ENCODE measurements at places on chromosomes 16 and 17.

GRCh38 chr17:39195568-39196160 is 1.8 kb downstream of the CACNB1 start:
- no peak for DNase-seq

DNA sequence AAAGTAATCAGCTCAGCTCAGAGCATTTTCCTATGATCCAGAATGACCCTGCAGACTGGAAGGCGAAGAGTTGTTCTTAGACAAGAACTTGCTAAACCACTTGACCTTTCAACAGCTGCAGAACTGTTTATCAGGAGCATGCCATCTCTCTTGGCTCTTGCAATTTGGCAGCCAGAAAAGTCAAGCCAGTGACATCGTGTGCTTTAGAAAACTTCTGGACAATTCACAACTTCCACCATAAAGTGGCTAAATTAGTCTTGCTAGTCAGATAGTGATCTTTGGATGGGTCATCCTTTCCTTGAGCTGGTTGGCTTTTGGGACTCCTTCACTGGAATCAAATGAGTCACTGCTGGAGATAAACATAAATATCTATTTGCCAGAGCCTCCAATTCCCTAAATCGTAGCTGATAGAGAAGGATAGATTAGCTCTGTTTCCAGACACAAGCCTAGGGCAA is 146.5 kb downstream of the MAP2K6 start:
- DNase-seq = no peak

- DNase-seq = no peak
Observed at GRCh38 chr17:57215317-57215716, 41.0 kb upstream of the MSI2 start.

- peak; percentile 26 for DNase-seq
Observed at GRCh38 chr17:68310152-68310551, 18.9 kb downstream of the ARSG start.

- DNase-seq = peak; percentile 72
Observed at GRCh38 chr17:80892019-80892855, 99.4 kb upstream of the CHMP6 start.

DNA sequence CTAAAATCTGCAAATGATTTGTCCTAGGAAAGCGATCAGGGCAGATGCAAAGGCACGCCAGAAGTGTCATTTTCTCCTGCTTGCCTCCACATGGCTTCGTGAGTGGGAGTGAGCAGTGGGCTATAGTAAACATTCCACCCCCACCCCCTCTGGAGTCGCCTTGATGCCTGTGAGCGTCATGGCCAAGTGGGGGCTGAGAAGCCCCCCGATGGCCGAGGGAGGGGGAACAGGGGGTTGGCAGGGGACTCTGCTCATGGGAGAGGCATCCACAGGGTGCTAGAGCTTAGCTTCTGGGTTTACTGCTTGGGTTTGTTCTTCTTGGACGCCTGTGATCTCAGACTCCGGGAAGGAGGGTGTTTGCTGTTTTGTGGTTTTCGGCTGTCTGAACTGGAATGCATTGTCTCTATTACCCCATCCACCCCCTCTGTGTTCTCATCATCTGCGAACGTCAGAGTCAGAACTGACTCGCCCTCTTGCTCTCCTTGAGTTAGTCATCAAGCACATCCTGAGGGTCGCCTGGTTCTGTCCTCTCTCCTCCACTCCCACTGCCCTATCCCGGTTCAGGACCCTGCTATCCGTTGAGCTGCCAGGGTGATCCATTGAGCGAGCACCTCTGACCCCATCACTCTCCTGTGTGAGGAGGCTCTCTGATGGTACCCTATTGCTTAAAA is 15.4 kb downstream of the TNS4 start:
- no peak for DNase-seq

GRCh38 chr17:65561452-65562205 is at the start of gene AXIN2:
TSS of gene AXIN2 (minus strand) at chr17:65561648. CDS start at chr17:65558620, 3,028 bp downstream.
- peak; percentile 69 for DNase-seq

DNA sequence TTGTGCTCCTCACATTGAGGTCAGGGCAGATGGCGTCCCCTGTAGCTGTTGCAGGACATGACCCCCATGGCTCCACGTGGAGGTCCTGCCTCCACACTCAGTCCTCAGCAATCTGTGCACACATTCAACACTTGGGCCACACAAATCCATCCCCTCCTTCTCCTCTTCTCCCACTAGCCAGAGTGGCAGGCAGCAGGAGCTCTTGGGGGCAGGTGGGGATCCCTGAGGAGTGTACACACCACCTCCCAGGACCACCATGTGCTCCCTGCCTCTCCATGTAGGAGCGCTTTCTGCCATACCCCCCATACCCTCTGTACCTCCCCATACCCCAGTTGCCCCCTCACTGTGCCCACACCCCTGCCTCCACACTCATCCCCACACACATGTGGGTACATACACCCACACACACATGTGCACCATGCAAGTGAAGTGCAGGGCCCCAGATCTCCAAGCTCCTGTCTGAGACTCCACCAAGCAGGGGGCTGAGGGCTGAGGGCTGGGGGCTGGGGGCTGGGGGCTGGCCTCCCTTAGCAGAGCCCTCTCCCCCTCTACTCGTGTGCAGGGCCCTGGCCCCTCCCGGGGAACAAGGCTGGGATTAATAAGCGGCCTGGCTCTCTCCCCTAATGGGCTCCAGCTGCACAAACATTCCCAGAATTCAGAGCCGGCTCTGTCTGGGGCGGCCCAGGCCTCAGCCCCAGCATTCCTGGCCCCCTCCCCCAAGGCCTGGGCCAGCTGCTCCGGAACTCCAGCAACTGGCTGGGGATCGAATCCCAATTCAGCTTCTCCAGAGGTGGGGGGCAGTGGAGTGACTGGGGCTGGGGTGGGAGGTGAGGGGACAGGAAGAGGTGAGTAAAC is 48.2 kb upstream of the MEIOC start:
- no peak for DNase-seq

GRCh38 chr17:50364715-50365114 is 8.3 kb downstream of the MRPL27 start:
- no peak for DNase-seq

- no peak for DNase-seq
Observed at GRCh38 chr16:70738083-70738977, 52.5 kb upstream of the MTSS2 start.

GRCh38 chr16:85637808-85638647 is 24.9 kb downstream of the GSE1 start:
- no peak for DNase-seq

- no peak for DNase-seq
Observed at GRCh38 chr16:19898924-19899604, 14.4 kb upstream of the GPRC5B start.

GRCh38 chr16:84607694-84608093 is 10.2 kb downstream of the COTL1 start:
- DNase-seq = no peak

DNA sequence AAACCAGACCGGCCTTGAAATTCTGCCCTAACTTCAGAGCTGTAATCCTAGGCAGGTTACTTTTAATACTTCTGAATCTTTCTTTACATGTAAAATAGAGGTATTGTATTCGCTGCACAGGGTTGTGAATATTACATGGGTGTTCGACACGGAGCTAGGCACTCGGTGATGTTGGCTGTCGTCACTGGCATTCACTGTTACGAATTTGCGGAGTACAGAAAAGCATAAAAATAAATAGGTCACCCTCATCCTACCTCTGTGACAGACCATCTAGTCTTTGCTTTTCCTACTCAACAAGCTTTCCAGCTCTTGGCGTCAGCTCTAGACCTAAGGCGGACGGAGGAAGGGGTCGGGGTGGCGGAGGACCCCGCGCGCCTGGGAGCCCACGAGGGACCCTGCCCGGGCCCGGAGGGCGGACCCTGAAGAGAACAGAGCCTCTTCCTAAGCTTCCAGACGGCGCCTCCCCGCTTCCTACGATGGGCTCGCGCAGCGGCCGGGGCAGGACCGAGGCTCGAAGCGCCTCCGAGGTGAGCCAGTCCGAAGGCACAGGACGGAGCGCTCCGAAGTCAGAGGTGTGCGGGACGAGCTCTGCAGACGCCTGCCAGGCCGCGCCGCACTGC is 879 bp upstream of the SPG7 start:
- DNase-seq = no peak

- no peak for DNase-seq
Observed at GRCh38 chr17:27491713-27492190, 35.5 kb downstream of the KSR1 start.

DNA sequence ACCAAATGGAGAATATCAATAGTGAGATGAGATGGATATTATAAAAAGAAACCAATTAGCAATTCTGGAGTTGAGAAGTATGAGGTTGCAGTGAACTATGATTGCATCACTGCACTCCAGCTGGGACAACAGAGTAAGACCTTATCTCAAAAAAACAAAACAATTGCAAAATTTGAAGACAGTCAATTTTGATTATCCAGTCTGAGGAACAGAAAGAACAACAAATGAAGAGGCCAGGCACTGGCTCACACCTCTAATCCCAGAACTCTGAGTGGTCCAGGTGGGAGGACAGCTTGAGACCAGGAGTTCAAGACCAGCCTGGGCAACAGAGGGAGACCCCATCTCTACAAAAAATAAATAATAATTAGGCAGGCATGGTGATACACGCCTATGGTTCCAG is 35.0 kb downstream of the USP32 start:
- DNase-seq = no peak

DNA sequence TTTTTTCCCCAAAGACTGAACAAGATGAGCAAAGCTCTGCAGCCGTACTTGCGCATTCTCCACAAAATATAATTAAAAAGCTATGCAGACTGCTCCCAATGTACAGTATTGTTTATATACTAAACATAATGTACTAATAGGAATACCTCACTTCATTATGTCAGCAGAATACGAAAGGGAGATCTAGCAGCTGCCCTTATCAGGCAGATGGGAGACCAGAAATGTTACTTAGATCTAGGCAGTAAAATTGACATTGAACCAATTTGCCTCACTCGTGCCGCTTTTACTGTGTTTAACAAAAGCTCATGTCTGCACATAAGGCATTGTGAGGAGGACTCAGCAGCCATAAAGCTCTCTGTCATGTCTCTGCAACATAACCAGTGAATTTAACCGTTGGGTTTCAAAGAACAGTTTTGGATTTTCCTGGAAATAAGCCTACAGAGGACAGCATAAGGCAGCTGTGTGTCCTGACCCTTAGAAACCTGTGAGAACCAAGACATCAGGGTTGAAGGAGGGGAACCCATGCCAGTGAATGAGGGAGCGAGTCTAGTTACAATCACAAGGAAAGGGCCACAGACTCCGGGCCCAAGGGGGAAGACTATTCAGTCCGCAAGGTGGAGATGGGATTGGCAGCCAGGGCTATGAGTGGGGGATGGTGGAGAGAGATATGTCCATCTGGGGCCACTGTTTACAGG is 71.4 kb downstream of the GNAO1 start:
- no peak for DNase-seq

All from stimulated activated CD8-positive, alpha-beta memory T cell treated with anti-CD3 and anti-CD28 coated beads, Interleukin-4, amount 100 ng/mL, for 4 hours (primary cell).